ENCODE measurements at places on chromosomes 6 and 20. TPM values are rescaled to one million over a fixed set of nuclear protein-coding genes. Genes with fewer than 3 reads are reported as not detected.
A peak's percentile ranks its signal among the peaks of the same experiment; 100 is the strongest.

DNA sequence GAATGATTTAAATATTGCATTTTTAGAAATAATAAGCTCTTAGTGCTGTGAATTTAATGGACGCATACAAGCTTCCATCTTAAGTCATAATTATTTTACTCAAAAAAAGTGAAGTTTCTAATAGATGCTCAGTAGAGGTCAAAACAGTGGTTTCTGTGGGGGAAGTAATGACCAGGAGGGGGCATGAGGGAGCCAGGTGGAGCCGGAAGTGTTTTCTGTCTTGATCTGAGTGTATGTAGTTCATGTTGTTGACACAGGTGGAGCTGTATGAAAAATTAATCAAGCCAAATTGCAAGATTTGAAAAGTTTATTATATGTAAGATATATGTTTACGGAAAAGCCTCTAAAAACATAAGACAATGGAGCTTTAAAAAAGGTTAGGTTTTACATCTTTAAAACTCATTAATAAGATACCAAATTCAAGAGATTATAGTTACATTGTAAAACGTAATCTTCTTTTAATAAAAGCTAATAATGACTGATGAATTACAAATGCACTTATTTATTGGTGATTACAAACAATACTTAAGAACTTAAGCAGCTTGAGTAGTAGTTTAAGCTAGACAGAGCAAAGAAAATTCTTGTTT lies 68.0 kb downstream of the PLAGL1 start:
- H3K27ac ChIP-seq, result no peak overlapping the region
- no peak overlapping the region for H3K4me3 ChIP-seq
- DNase-seq, result peak; percentile 59
- no peaks in the 10 kb centered on the region for H3K27me3 ChIP-seq
- no peaks in the 10 kb centered on the region for H3K4me1 ChIP-seq
- H3K36me3 ChIP-seq, result no peaks in the 10 kb centered on the region

GRCh38 chr20:48336597-48336996 lies 491.2 kb downstream of the PREX1 start:
- H3K36me3 ChIP-seq, result no peaks in the 10 kb centered on the region
- no peak overlapping the region for H3K4me3 ChIP-seq
- peaks cover 23% of the 10 kb centered on the region for H3K27me3 ChIP-seq
- no peak overlapping the region for H3K27ac ChIP-seq
- peaks cover 8% of the 10 kb centered on the region for H3K4me1 ChIP-seq

DNA sequence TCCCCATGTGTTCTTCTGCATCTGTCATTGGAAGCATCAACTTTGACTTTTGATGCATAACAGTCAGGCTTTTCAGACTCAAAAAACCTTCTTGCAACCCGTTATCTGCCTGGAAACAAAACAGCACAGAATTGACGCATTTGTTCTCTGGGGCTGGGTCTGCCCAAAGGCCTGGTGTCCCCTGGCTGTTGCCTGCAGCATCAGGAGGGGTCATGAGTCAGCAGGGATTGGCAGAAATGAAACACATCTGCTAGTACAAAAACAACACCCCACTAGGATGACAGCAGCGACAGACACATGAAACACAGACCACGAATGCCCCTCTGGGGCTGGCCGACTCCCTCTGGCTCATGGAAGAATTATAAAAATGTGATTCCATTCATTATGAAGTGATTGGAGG lies 157.6 kb upstream of the INSM1 start:
- no peaks in the 10 kb centered on the region for H3K36me3 ChIP-seq
- H3K4me1 ChIP-seq, result no peaks in the 10 kb centered on the region
- no peak overlapping the region for H3K27ac ChIP-seq

GRCh38 chr6:67642582-67642981 lies 992.5 kb upstream of the ADGRB3 start:
- H3K27ac ChIP-seq, result no peak overlapping the region
- no peaks in the 10 kb centered on the region for H3K4me1 ChIP-seq
- H3K4me3 ChIP-seq, result no peak overlapping the region
- H3K27me3 ChIP-seq, result no peaks in the 10 kb centered on the region

DNA sequence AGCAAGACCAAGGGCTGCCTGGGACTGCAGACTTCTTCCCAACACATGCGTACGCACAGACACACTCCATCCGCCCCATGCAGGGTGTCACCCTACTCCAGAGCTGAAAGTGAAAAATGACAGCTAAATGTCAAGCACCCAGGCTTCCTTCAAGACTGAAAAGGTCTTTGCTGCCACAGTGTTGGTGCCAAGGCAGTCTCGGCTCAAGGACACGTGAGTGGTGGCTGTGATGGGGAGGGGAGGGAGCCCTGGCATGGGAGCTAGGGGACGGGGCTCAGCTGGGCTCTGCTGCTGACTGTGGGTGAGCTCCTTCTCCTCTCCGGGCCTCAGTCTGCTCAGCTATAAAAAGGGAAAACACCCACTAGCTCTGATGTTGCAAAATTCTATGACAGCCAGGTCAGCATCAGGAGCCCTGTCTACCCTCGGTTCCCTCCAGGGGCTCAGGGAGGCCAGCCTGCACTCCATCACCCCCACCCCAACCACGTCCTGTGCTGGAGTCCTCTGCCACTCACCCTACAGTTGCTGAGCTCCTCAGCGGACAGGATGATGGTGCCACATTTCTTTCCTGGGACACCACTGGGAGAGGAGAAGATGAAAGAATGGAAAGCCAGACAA lies 47.6 kb downstream of the CPNE5 start:
- no peak overlapping the region for H3K4me3 ChIP-seq
- no peaks in the 10 kb centered on the region for H3K27me3 ChIP-seq
- no peak overlapping the region for H3K27ac ChIP-seq
- no peaks in the 10 kb centered on the region for H3K36me3 ChIP-seq

MOCS1 gene
- 10.2 TPM for total RNA-seq

DNA sequence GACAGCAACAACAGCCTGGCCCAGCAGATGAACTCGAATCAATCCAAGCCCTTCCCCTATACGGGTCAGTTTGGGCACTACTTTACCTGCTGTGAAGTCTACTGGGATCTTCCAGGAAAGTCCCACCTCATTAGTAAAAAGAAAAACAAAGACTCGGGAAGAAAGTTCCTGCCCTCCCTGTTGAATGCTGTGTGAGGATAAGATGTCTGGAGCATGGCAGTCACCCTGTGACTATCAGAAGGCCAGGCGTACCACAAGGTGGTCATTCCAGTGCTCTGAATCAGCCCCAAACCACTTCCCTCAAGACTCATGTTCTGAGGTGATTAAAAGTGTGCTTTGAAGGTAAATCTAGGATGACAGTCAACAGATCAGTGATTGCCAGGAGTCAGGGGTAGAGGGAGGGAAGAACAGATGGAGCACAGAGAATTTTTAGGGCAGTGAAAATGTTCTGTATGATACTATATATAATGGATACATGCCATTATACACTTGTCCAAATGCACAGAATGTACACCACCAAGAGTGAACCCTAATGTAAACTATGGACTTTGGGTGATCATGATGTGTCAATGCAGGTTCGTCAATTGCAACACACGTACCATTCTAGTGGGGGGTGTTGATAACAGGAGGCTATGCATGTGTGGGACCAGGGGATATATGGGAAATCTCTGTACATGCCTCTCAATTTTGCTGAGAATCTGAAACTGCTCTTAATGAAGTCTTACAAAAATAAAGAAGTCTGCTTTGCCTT lies 14.7 kb downstream of the FKBP1A start:
- peak; percentile 56 for DNase-seq
- no peak overlapping the region for H3K4me3 ChIP-seq
- peaks cover 3% of the 10 kb centered on the region for H3K36me3 ChIP-seq
- peak overlapping the region; percentile 16 for H3K27ac ChIP-seq

IL17F gene
- not detected for total RNA-seq

- H3K4me1 ChIP-seq, result no peaks in the 10 kb centered on the region
- H3K27me3 ChIP-seq, result 0 out of 2 replicates have a peak, but pooled peaks cover 9% of the 10 kb centered on the region
- DNase-seq, result no peak
- no peak overlapping the region for H3K27ac ChIP-seq
Measured at GRCh38 chr20:24016607-24017457, 28.3 kb upstream of the GGTLC1 start.

GRCh38 chr6:41578217-41579087 lies 32.3 kb downstream of the FOXP4 start:
- peaks cover 20% of the 10 kb centered on the region for H3K4me1 ChIP-seq
- H3K27me3 ChIP-seq, result no peaks in the 10 kb centered on the region
- no peaks in the 10 kb centered on the region for H3K36me3 ChIP-seq
- H3K4me3 ChIP-seq, result no peak overlapping the region
- H3K27ac ChIP-seq, result no peak overlapping the region

DNA sequence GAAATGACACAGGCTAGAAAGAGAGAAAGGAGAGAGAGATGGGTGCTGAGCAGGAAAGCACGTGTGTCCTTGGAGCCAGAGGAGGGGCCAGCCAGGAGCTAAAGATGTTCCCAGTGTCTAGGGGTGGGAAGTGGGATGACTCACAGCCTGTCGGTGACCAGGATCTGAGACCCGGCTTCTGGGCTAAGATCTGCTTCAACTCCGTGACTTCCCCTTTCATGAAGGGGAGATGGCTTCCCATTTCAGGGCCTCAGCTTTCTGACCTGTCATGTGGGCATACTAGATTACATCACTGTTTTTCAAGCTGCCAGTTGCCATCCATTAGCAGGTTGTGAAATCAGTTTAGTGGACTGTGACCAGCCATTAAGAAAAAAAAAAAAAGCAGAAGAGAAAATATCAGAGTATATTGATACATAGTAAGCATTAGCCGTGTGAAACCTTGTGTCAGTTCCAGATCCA lies 5.4 kb downstream of the TGM3 start:
- no peaks in the 10 kb centered on the region for H3K36me3 ChIP-seq
- DNase-seq, result peak; percentile 76
- H3K4me3 ChIP-seq, result no peak overlapping the region
- no peak overlapping the region for H3K27ac ChIP-seq
- H3K27me3 ChIP-seq, result no peaks in the 10 kb centered on the region
- H3K4me1 ChIP-seq, result peaks cover 17% of the 10 kb centered on the region

DNA sequence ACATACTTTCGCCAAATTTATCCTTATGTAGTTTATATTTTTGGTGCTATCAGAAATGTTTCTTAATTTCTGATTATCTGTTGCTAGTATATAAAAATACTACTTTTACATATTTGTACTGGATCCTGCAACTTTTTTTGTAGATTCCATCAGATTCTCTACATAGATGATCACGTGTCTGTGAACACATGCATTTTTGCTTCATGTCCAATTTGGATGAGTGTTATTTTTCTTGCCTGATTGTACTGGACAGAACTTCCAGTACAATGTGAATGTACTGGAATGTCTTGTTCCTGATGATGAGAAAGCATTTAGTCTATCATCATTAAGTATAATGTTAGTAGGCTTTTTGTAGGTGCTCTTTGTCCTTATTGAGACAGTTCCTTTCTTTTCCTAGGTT lies 25.0 kb upstream of the SSR1 start:
- H3K4me1 ChIP-seq, result no peaks in the 10 kb centered on the region
- peak overlapping the region; percentile 16 for H3K27ac ChIP-seq
- DNase-seq, result peak; percentile 51
- no peak overlapping the region for H3K4me3 ChIP-seq
- no peaks in the 10 kb centered on the region for H3K36me3 ChIP-seq

TAGAP gene
- not detected for total RNA-seq

Data from GM23248 (cell line).